Astrocyte (in vitro differentiated cells and primary cell): ENCODE measurements at places on chromosomes 6 and 20.
A peak's percentile ranks its signal among the peaks of the same experiment; 100 is the strongest.

DNA sequence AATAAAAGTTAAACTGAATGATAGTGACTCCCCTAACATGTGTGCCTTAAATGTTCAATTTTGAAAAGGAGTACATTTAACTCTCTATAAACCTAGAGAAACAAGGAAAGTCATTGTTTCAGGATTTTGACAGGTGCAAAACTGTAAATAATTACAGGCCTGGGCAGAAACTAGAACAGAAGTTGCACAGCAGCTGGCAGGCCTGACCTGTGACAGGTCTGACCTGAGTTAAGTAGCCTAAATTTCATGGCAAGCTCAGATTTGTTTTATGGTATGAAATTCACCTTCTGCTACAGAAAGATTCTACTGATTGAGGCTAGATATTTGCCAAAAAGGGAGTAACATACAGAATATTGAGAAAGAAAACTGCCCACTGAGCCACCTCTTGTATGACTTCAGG lies 166.1 kb downstream of the CDKAL1 start:
- DNase-seq: no peak

GRCh38 chr20:64104667-64105451 lies 2.5 kb downstream of the NPBWR2 start:
- no peak for DNase-seq

DNA sequence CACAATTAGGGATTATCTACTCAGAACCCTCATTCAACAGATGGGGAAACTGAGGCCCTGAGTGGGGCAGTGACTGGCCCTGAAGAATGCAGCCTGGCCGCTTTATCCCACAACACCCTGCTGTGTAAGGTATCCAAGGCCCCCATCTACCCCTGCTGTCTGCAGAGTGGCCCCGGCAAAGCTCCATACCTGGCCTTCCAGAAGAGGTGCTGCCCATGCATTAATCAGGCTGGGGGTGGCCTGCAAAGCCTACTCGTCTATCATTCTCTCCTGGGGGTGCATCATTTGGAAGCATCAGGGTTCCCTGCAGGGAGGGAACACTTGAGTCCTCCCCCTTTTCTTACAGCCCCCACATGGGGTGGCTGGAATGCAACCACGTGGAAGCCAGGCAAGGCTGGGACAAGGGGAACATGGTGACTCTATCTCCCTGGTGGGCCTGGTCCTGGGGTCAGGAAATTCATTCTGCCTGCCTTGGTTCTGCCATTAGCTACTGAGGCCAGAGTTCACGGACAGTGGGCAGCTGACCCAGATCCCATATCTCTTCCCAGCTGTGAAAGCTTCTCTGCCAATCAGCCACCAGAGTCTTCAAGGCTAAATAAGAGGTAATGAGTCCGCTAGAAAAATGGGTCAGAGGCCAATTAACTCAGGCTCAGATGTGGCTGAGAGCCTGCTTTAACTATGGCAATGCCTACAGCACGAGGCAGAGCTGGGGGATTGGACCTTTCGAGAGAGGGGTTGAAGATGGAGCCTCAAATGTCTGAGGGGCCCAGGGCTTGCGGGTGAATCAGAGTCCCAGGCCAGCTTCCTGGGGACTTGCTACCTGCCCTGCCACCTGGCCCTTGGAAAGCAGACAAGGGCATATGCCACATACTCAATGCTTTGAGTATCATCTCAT lies 72.3 kb upstream of the TOX2 start:
- DNase-seq: no peak

- DNase-seq: no peak
Measured at GRCh38 chr6:56815436-56815835, 139.5 kb upstream of the BEND6 start.

DNA sequence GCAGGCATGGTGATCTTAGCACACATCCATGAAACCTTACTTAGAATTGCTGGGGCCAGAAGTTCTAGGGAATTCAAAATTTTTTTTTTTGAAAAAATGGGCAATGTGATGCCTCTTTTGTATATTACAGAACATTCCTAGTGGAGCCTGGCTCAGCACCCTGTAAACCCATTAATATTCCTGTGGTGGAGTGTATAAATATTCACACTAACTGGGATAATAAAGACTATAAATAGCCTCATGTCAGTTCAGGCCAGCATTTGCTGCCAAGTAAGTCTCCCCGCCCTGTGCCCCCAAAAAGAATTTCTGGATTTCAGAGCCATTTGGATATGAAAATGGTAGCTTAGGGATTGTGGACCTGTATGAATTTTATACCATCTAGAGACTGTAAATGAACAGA lies 14.8 kb downstream of the BANF2 start:
- DNase-seq: no peak

GRCh38 chr6:17790489-17790888 lies 83.8 kb upstream of the NUP153 start:
- DNase-seq: no peak

DNA sequence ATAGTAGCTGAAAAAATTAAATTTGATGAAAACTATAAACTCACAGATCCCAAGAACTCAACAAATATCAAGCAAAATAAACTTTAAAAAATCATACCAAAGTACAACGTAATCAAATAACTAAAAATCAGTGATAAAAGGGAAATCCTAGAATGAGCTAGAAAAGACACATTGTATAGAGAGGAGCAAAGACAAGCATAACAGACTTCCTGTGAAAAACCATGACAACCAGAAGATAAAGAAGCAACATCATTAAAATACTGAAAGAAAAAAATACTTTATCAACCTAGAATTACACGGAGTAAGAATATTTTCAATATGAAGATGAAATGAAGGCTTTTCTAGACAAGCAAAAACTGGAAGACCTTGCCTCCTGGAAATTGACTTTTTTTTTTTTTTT lies 9.8 kb downstream of the MUC22 start:
- DNase-seq: no peak

- DNase-seq: no peak
Measured at GRCh38 chr6:125066140-125066539, 87.4 kb upstream of the TPD52L1 start.

DNA sequence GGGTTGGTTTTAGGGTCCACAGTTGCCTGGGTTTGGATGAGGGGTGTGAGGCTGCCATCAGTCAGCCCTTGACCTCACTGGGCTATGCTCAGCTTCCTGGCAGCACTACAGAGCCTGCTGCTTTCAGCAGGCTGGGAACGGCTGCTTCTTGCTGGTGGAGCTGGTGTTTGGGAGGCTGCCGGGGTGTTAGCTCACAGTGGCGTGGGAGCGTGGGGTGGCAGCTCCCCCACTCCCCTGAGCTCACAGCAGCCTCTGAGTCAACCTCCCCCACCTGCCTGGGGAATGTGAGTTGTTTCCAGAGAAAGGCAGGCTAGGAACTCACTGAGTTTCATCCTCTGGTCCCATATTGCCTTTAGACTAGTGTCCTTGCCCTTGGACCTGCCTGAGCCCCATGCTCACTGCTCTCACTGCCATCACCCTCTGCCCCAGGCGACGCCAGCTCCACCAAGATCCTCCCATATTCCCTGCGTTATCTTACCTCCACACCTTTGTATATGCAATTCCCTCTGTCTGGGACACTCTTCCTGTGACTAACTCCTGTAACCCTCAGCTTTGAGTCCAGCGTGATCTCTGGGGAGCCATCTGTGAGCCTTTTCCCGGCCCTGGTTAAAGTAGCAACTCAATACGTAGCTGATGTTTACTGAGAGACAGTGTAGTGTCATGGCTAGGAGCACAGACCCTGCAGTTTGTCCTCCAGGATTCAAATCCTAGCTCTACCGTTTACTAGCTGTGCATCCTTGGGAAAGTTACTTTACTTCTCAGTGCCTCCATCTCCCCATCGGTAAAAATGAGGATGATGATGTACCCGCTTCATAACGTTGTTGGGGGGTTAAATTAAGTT lies 34.8 kb downstream of the PPP1R16B start:
- peak; percentile 2 for DNase-seq

GRCh38 chr6:126440923-126441322 lies 101.0 kb downstream of the CENPW start:
- no peak for DNase-seq

- no peak for DNase-seq
Measured at GRCh38 chr20:62900692-62901584, 25.4 kb downstream of the DIDO1 start.

GRCh38 chr6:103617642-103618041 lies 1242.1 kb downstream of the HACE1 start:
- DNase-seq: no peak

GRCh38 chr6:89763550-89763949 lies 56.0 kb downstream of the MDN1 start:
- DNase-seq: peak; percentile 51

DNA sequence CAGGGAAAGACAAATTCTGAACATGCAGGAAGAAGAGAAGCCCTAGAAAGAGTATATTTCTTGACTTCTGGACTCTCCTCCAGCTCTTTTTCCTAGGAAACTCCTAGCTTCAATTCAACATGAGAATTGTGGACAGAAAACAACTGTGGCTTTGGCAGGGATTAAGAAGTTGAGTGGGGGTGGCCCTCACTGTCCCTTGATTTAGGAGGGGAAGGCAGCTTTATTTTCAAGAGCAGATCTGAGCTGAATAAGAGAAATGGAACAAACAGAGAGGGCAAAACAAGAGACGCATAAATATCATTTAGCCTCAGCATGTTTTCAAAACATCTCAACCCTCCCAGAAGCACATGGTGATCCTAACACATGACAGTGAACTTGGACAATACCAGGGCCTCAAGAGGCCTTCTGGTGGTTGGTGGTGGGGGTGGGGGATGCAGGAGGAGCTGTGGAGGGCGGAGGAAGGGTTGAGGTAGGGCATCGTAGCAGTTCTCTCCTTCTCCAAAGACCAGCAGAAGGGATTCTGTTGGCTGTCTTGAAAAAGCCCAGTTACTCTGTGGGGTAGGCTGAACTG lies 21.1 kb upstream of the TAGAP start:
- DNase-seq: no peak
